AG10803 (cell line): ENCODE measurements at places on chromosomes 2 and 18.

- DNase-seq = peak; percentile 99
These were observed 57.9 kb upstream of the KCNE4 start for GRCh38 chr2:222993920-222994650.

- DNase-seq = no peak
These were observed 175.9 kb downstream of the NRXN1 start for GRCh38 chr2:50856016-50856541.

DNA sequence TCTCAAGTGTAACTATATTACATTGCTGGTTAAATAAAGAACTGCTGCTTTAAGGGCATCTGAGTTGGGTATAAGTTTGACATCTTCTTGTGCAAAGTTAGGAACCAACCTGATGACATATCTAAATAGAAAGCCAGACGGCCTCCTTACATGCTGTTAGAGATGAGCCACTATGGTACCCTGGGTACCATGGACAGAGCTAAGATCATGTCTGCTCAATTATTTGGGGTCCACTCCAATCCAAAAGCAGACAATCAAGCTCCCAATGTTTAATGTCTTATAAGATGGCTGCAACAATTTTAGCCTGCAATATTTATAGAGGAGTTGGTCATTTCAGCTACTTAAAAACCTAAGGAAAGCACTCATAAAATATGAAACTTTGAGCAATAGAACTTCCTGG, 86.2 kb downstream of the UPP2 start:
- DNase-seq = no peak

DNA sequence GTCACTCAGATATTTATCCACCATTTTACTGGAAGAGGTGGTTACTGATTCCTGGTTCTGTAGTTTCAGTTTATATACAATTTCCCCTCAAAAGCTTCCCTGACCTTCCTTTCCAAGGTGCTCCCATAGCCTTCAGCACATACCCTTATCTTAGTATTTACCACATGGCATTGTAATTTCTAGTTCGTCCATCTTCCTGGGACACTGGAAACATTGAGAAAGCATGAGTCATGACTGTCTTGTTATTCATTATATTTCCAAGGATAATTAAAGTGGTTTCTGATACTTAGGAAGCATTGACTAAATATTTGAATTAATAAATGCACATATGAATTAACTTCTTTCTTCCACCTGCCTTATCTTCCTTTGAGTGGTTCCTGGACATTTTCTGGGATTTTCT, 203.8 kb downstream of the ETAA1 start:
- peak; percentile 29 for DNase-seq

DNA sequence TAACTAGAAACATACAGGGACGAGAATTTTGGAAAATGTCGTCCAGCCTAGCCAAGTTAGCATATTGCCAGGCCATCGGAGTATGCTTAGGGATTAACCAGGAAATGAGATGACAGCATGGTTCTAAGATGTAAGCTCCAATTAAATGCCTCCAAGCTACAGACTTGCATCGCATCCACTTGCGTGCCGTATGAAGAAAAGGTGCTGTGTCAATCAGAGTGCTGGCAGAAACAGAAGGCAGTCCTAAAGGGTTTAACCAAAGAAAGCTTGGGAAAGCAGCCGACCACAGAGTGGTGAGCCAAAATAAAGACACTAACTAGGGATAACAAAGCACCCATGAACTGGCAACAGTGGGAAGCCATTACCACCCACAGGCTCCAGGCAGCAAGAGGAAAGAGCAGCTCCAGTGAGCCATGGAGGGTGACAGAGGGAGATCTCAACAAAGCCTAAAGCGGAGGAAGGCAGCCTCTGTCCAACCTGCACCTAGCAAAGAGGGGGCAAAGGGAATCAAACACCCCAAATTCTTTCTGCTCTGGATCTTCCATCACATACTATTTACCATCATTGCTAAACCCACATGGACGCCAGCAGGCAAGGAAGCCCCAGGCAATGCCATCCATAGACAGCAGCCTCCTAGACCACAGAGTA, 27.6 kb upstream of the SOCS6 start:
- no peak for DNase-seq

GRCh38 chr2:142140434-142140845, 9.6 kb upstream of the LRP1B start:
- DNase-seq = peak; percentile 13
